HCEC 1CT (cell line): ENCODE measurements at places on chromosomes 3 and 15.

DNA sequence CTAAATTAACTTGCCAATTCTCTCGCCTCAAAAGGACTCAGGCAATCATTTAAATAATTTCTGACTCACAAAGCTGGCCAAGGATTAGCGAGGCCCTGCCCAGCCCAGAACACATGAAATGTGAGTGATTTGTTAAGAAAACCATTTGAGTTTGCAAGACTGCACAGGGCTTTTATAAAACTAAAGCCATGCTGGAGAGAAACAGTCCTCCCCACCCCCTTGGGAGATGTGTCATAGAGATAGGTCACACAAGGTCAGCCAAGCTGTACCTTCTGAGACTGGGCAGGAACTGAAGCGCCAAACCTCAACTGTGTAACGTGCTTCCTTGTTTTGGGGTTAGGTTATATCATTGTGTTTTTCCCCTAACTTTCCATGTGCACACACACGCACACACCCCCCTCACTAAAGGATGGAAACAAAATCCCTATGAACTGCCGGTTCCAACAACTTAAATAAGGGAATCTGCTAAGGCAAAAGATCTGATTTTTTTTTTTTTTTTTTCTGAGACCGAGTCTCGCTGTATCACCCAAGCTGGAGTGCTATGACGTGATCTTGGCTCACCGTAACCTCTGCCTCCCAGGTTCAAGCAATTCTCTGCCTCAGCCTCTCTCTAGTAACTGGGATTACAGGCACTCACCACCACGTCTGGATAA, 8.1 kb downstream of the SPATA12 start:
- DNase-seq = peak; percentile 77

GRCh38 chr3:30156586-30157498, 449.6 kb upstream of the TGFBR2 start:
- peak; percentile 6 for DNase-seq

GRCh38 chr15:51189669-51190385, 95.1 kb upstream of the TNFAIP8L3 start:
- no peak for DNase-seq

DNA sequence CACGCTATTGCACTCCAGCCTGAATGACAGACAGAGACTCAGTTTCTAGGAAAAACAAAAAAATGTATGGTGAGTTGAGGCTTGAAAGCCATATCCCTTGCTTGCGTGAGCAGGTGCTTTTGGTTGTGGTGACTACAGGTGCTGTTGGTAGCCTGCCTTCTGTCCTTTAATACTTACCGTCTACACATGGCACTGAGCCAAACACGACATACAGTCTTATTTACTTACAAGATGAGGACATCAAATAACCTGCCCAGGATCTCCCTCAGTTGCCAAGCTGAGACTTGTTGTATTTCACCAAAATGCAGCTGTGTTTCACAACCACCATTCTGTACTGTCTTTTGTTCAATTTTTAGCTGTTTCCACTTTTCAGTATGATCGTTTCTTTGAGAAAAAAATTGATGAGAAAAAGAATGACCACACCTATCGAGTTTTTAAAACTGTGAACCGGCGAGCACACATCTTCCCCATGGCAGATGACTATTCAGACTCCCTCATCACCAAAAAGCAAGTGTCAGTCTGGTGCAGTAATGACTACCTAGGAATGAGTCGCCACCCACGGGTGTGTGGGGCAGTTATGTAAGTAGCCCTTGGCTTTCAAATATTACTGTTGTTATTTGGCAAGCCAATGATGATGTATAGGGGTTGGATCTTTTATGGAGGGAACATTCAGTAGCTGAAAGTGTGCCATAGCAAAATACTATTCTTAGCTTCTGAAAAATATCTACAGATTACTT, 6.5 kb downstream of the ALAS1 start:
- no peak for DNase-seq

DNA sequence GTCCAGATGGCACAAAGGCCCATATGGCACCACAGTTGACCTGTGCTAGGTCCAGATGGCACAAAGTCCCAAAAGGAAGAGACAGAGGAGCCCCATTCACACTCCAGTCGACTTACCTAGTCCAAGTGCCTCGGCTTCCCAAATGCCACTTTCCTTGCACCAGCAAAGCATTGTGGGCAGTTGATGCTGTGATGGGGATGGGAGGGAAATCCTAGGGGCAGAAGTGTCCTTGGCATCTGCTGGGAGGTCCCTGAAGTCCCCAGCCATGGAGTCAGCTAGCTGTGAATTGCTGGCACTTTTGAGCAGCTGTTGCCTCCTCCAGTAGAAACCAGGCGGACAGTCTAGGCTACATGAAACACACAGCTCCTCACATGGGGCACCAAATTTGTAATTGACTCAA, 60.3 kb upstream of the SIAH2 start:
- no peak for DNase-seq

DNA sequence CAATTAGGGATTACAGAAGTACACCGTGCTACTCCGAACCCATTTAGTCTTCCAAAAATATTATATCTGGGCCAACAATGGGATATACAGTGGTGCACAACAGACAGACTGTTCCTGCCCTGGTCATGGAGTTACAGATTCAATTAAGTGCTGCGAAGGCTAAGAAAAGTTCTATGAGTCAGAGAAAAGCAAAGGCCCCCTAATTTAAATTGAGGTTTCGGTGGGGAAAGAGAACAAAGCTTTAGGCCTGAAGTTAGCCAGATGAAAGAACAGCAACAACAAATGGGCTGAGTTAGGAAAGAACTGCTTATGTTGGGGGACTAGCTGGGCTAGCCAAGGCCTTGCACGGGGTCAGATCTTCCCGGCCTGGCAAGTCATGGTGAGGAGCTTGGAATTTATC, 131.8 kb downstream of the MDFIC2 start:
- no peak for DNase-seq

GRCh38 chr3:128278761-128279600, 125.7 kb downstream of the EEFSEC start:
- no peak for DNase-seq

- DNase-seq = peak; percentile 90
Observed at GRCh38 chr3:186746008-186746407, 28.8 kb downstream of the KNG1 start.

DNA sequence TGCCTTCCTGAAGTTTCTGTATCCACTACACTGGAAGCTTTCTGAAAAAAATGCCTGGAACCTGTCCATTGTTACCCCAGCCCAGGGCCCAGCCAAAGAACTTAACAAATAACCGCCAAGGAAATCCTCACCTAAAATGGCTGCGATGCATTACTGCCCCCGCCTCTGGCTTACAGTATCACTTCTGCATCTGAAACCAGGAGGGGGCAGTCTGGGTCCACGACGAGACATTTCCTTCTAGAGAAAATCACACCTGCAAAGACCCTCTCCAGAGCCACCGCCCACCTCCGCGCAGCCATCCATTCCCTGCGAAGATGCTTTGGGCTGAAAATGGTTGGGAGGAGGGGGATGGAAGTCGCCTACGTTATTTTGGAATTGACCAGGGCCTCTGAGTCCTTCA, 22.4 kb upstream of the CELF6 start:
- DNase-seq = no peak

GRCh38 chr15:101045236-101045646, 126.1 kb downstream of the LRRK1 start:
- DNase-seq = no peak

DNA sequence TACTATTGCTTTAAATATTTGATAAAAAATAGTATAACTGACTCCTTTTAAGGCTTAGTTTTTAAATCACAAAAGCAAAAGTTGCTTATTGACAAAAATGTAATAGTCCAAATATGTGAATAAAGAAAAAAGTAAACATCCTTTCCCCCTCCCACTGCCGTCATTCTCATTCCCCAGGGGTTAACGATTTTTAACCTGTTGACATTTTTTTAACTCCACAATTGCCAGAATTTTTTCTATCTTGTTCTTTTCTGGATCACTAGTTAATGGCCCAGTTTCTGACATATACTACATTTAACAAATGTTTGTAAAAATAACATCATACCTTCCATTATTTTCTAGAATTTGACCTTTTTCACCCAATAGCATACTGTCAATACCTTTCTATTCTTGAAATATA, 60.6 kb upstream of the TCF12 start:
- no peak for DNase-seq

GRCh38 chr15:59437142-59437816, 707 bp upstream of the FAM81A start:
- DNase-seq = no peak

DNA sequence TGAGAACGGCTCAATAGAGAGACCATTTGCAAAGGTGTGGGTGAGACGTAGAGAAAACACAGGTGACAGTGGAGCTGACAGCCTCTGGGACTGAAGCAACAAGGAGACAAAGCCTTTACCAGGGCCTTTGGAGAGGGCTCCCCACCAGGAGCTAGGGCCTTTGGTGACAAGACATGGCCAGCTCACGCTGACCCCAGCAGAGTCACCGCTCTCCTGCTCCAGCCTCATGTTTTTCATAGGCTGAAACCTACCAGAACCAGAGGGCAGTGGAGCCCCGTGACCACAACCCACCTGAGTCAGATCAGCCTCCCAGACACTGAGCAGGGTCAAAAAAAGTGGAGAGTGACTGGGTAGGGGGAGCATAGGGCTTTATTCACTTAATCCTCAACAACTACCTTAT, 214.7 kb downstream of the SHQ1 start:
- DNase-seq = no peak

GRCh38 chr15:28873006-28873405, 12.8 kb upstream of the APBA2 start:
- DNase-seq = no peak

DNA sequence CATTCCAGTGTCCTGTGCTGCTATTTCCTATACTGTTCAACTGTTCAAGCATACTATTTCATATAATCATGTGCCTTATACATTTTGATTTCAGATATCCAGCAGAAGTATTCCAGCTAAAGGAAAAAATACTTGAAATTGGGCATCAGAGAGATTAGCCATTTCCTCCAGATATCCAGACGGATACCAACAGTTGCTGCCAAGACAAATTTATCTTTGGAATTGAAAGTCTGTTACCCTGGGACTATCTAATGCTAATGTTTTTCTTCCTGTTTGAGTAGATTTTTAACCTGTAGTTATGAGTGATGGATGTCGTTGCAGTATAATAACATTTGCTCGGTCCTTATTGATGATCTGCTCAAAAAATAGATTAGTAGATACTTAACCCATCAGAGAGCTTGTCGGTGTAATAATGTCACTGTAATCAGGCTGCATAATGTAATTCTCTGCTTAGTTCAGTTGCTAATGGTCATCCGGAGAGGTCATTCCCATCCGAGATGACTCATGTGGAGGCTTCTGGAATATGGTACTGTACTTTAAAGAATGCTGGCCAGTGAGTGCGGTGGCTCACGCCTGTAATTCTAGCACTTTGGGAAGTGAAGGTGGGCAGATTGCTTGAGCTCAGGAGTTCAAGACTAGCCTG, 51.5 kb downstream of the TIMP4 start:
- DNase-seq = no peak

- no peak for DNase-seq
Observed at GRCh38 chr3:68239542-68239941, 585.1 kb upstream of the SUCLG2 start.

- peak; percentile 70 for DNase-seq
Observed at GRCh38 chr3:16147220-16147994, 27.1 kb upstream of the GALNT15 start.

- DNase-seq = no peak
Observed at GRCh38 chr3:158451405-158452055, 119.5 kb upstream of the MLF1 start.

DNA sequence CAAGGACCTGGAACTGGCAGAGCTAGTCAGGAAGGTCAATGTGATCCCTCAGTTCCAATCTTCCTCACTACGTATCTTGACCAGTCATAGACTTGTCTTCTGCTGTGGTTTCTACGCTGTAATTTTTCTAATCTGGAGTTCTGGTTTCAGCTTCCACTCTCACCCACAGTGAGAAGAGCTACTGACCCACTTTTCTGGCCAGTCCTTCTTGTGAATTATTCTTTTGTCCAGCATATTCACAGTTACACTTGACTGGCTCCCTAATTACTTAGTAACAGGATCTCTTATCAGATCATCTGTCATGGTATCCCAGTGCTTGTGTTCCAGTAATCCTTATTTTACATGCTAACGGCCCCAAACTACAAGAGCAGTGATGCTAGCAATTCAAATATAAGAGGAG, 72.4 kb upstream of the MME start:
- DNase-seq = no peak

DNA sequence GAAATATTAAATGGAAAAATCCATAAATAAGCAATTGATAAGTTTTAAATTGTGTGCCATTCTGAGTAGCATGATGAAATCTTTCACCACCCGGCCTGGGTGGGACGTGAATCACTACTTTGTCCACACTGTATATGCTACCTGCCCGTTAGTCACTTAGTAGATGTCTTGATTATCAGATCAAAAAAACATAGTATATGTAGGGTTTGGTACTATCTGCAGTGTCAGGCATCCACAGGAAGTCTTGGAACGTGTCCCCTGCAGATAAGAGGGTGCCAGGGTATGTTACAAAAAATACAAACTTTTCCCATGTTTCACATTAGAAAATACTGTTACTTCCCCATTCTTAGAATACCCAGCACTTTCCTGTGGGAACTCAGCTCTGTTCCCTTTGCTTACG, 35.2 kb downstream of the FAM81A start:
- DNase-seq = no peak

- DNase-seq = peak; percentile 27
Observed at GRCh38 chr3:170997961-170998913, 28.3 kb downstream of the SLC2A2 start.

DNA sequence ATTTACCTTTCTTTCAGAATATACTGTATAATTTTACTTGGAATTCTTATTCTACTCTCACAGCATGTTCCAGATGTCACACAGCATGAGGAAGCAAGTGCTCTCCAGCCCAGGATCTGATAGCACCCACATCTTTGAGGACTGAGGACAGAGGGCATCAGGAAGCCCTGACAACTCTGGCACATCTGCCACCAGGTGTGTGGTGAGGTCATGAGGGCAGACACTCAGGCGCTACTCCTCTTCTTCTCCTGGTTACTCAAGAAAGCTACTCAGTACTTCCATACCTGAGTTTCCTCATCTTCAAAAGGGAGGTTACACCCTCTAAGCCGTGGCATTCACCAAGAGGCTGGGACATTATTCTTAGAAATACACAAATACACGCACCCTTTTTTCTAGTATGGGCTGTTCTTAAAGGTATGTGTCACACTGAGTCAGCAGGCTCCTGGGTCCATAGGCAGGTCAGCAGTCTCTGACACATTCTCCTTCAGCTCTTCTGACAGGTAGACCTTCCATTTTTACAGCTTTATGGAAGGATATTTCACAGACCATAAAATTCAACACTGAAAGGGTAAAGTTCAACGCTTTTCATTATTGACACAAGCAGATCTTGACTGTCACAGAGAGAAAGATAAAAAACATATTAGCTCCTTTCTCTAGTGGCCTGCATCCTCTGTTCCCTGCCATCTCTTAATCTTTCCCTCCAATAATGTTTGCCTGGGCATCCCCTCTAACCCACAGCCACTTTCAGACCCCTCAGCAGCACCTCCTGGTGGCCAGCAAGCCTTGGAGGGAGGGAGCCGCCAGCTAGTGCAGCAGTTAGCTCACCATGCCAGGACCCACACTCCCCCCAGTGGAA, 103.2 kb upstream of the TJP1 start:
- peak; percentile 79 for DNase-seq
